Stimulated activated CD8-positive, alpha-beta memory T cell treated with anti-CD3 and anti-CD28 coated beads, Interleukin-2, amount 100 ng/mL, for 1 hour (primary cell): ENCODE measurements at places on chromosomes 12 and 14.

DNA sequence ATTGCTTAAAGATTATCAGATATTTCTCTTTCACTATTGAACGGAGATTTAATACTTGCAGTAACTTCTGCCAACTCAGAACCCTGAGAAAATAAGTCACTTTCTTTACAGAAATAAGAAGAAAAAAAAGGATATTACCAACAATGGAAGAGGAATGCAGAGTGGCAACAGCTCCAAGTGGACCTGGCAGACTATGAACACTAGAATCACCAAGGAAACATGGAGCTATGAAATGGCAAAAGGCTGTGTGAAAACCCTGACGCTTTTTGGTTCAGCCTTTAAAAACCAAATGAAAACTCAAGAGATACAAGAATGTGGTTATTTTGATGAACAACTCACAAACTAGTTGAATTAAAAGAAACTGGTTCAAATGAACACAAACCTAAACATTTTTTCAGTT, 17.7 kb downstream of the DTD2 start:
- DNase-seq: no peak

DNA sequence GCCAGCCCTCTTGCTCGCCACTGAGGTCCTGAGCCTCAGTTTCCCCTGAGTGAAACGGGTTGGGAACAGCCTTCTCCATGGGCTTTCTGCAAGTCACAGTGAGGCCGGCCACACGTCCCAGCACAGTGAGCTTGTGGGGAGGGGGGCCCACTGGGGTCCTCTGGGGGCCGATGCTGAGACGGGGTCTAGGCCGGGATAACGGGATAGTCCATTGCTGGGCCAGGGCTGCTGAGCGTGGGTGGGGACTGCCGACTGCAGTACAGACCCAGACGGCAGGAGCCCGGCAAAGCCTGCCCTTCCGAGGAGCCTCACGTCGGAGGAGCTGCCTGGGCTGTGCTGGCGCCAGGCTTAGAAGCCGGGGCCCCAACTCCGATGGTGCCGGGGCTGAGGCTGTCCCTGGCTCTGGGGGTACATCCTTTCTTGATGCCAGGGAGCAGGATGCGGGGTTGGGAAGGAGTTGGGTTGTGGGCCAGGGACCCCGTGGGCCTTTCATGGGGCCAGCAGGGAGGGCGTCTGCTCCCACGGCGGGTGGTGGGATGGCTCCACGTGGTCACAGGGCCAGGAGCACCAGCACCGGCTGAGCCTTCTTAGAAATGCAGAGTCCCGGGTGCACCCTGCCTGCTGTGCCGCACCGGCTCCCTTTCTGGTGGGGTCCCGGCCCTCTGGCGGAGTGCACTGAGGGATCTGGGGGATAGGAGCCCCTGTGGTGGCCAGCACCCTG, 24.2 kb downstream of the NOC4L start:
- no peak for DNase-seq

GRCh38 chr14:68713782-68714181, 79.1 kb downstream of the ZFP36L1 start:
- no peak for DNase-seq

- DNase-seq: no peak
Observed at GRCh38 chr12:109892748-109893147, 7.3 kb upstream of the TCHP start.

DNA sequence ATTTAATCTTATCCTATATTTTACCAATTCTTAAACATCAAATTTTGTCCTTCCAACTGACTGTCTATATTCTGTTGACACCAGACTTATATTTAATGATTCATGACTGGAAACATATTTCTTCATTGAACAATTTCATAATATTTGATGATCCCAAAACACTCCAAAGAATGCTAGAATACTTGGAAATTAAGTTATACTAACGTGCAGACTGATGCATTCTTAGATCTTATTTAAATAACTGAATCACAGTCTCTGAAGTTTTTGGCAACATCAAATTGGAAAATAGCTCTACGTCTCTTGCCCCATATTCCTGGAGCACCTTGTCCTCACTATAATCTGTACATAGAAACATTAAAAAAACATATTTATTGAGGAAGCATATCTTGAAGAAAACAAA, 127.4 kb downstream of the HMGA2 start:
- no peak for DNase-seq

DNA sequence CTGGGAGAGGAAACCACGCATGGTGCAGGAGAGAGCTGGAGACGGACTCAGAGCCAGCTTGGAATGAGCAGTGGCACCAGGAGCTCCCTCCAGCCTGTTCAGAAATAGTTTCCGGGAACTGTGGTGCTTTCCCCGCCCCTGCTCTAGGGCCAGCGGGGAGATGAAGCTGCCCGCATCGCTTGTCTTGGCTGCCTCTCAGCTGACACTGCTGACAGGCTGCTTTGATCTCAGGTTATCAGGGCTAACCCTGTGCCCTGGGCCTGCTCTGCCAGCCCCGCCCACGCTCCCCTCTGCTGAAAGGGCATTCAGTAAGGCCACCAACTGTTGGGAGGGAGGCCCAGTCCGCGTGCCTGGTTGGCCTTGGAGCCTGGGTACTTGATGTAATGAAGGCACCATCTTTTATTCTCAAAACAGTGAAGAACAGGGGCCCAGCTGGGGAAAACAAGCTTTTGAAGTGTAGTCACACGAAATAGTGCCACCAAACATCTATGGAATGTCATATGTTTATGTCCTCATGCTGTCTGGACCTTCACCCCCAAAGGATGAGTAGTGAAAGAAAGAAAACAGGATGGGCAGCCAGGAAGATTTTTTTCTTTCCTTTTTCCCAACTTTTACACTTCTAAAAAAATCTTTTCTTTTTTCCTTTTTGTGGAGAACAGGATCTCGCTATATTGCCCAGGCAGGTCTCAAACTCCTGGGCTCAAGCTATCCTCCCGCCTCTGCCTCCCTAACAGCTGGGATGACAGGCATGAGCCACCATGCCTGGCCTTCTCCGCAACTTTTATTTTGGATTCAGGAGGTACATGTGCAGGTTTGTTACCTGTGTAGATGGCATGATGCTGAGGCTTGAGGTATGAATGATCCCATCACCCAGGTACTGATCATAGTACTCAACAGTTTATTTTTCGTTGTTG, 115.9 kb upstream of the TBX3 start:
- no peak for DNase-seq

DNA sequence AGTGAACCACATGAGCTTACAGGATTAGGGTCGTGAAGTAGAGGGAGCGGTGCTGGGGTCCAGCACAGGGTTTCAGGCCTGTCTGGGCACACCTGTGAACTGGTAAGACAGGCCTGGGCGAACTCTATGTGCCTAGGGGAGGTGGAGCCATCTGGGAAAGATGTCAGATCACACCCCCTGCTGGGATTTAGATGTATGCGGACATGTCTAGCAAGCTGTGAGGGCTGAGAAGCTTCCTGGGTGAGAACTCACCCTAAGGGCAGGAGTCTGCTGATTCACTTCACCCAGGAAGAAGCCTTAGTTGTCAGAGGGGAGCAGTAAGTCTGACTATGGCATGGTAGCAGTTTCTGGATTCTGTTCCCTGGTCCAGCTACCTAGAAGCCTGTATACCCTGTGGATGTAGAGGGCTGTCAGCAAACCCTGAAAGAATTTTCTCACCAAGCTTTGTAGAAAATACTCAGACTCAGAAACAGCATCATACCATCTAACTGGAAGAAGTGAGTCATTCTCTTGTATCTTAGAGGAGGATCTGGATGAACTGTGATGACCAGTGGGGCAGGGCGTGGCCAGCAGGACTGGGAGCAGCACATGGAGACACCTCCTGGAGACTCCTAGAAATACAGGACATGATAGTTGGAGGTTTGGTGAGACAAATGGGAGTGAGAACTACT, 11.2 kb upstream of the PYGL start:
- no peak for DNase-seq

DNA sequence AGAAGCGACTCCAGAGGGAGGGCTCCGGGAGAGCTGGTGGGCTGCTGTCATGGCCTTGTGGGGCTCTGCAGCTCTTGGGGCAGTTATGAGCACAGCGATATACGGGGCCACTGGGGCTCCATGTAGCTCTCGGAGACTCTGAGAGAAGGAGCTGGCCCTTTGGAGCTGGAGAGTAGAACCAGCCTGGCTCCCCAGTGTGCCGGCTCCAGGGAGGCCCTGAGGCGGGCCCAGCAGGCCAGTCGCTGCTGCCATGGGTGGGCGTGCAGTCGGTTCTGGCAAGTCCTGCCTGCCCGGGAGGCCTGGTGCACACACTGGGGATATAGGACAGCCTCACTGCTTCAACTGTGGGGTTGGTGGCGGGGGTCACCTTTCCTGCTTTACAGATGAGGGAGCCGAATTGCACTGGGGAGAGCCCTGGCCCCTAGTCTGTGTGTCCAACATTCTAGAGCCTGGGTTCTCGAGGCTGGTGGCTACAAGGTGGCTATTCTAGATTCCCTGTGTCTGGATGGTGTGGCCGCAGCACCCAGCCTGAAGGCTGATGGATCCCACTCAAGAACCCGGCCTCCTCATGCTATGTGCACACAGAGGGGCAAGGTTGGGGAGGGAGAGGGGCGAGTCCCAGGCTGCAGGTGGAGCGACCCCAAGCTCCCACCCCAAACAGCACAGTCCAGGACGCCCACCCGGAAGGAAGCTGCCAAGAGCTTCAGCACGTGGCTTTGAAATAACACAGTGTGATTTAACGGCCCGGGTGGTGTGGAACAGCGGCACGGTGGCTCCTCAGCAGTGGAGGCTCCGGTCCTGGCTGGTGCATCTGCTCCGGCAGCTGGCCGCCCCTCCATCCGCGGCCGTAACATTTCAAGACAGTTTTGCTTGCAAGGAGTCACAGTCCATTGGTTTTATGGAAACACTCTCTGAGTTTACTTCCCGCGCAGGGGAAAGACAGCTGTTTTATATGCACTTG, 188.3 kb upstream of the C14orf180 start:
- DNase-seq: no peak

DNA sequence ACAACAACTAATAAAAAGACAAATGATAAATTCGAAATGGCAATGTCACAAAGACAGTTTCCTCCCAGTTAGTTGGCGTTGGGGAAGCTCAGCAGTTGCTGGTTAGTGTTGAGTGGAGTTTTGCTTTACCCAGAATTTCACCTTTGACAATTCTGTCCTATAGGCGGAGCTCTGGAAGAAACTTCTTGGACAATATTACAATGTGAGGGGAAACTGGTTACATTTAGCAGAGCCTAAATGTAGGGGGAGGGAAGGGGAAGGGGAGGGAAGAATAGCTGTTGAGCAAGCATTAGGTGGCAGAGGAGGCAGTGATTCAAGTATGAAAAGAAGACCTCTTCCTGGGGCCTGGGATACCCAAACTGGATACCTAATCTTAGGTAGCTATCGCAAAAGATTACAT, 51.4 kb downstream of the BDKRB1 start:
- no peak for DNase-seq

DNA sequence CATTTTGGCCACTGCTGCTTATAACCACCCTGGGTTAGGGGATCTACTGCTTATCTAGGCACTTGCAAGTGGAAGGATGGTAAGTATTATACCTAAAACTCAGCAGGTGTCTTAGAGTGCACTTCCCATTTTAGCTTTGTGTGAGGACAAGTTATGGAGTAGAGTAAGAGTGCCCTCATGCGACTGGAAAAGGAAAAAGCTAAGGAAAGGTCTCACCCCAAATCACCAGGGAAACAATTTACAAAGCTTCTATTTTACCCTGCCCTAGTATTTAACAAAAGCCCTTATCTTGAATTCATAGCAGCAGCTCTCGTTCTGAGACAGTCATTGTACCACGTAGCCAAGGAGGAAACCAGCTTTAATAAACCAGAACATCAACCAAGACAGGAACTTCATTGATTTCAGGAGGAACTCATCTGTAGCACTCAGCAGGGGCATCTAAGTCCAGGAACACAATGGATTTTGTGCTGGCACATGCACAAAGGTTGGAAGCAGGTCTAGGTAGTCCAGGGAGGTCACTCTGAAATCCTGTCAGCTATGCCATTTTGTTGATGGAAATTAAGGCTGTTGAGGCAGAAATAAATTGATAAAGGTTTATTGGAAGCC, 2.9 kb downstream of the RDH12 start:
- DNase-seq: no peak

GRCh38 chr14:100438678-100439592, 115.8 kb downstream of the SLC25A47 start:
- DNase-seq: no peak

- no peak for DNase-seq
Observed at GRCh38 chr14:22113401-22113800, 439.8 kb upstream of the OR4E1 start.

- no peak for DNase-seq
Observed at GRCh38 chr14:34436960-34437728, 24.9 kb downstream of the SPTSSA start.

DNA sequence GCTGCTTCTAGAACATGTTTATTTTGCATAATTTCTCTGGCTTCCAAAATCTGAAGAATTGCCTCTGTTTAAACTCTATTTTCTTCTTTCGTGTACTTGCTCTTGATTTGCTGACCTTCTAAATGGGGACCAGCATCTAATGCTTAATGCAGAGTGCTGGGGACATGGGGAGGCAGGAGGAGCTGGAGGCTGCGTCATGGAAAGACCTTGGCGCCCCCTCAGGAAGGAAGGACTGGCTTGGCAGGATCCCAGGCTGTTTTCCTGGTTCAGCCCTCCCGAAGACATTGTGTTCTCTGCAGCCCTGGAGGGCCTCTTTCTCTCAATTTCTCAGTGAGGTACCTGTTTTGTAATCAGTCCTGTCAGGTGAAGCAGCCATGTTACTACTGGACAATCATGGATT, 5.5 kb downstream of the PRKCH start:
- DNase-seq: no peak

DNA sequence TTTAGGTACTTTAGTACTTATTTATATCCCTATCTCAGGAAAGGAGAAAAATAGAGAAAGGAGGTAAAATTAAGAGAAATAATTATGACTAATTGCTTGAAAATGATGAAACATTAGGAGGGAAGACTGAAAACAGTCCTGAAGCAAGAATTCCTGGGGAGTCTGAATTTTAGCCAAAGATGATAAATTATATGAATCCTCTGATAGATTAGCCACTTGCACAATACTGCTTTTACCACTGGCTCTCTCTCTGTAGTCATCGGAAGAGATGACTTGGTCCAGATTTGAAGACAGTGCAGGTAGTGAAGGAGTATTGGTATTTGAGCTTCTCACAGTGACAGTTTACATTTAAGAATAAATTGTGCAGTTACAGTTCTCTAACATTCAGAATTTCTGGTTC, 83.8 kb upstream of the CLEC14A start:
- no peak for DNase-seq

DNA sequence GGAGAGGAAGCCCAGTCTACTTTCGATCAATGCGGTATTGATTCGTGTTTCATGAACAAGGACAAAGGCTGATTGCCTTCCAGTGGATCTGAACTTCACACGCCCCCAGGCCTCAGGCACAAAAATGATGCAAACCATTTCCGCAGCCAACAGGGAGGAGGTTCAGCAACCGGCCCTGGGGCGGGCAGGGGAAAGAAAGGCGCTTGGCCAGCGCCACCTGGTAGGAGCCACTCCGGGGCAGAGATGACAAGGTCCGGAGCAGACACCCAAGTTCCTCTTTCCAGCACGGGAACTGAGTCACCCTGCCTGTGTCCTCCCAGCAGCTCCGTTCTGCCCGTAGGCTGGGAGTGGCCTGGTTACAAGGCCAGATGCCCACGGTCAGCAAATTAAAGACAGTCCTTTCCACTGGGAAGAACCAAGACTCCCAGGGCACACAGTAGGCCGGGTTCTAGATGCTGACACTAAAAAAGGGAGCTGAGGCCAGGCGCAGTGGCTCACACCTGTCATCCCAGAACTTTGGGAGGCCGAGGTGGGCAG, 136.3 kb downstream of the SCARB1 start:
- DNase-seq: no peak

GRCh38 chr12:27549801-27550652, 26.0 kb downstream of the PPFIBP1 start:
- no peak for DNase-seq

GRCh38 chr12:113990250-113991223, 24.4 kb upstream of the RBM19 start:
- DNase-seq: no peak

GRCh38 chr12:19894050-19894449, 454.8 kb downstream of the AEBP2 start:
- DNase-seq: no peak
